ENCODE measurements at places on chromosomes 13 and 19.

DNA sequence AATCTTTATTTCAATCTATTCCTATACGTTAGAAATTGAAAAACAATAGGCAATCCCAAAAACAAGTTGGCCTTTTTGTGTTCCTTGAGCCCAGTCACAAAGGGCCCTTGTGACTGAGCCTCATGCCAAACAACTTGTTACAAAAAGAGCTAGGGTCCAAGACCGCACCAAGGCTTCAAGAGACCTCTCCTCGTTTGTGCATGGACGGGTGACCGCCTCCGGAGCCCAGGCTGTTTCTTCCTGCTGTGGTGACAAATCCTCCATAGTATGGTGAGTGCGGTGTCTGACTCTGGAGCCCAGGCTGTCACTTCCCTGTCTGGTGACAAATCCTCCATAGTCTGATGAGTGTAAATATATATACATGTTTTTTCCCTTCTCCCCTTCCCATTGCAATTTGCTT is 63.7 kb downstream of the ZNF93 start:
- DNase-seq = no peak

GRCh38 chr19:17330262-17331044 is 4.2 kb downstream of the ANO8 start:
- DNase-seq = no peak

- DNase-seq = no peak
These were observed 6.8 kb downstream of the FAM98C start for GRCh38 chr19:38409631-38410133.

DNA sequence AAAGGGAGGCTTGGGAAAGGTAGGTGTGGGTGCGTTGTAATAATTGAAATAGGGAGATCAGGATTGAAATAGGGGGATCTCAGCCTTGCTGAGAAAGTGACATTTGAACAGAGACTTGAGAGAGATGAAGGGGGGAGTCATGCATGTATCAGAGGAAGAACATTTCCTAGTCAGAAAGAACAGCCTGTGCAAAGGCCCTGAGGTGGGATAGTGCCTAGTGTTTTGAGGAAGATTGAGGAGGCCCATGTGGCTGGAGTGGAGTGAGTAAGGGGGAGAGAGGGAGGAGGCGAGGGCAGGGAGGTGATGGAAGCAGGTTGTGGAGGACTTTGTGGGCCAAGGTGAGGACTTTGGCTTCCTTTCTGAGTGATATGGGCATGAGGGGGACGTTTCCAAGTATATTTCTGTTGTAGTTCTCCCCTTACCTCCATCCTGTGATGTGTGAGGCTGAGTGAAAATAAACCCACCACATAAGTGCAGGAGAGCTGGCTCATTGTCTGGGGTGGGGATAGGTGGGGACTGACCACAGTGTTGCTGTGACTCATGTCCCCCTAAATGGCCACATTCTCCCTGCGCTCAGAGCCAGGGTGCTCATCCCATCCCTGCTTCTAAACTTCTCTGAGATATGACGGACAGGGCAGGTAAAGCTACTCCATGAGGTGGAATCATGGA is 17.8 kb downstream of the ACTL9 start:
- no peak for DNase-seq

GRCh38 chr13:79628463-79628862 is 147.5 kb downstream of the NDFIP2 start:
- DNase-seq = no peak

DNA sequence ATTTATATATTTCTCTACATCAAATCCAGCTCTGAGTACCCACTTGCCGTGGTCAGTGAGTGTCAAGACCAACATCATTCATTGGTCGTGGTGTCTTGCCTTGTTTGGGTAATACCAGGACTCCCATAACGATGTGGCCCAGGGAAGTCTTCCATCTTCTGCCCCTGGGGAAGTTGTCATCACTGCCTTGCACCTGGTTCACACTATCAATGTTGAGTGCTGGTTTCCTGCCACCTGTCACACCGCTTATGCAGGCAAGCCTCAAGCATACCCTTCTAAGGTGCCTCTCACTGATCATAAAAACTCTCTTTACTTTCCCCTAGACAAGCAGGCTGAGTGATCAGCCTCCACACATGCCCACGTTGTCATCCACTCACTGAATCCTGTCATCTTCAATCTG is 382.4 kb downstream of the KCTD12 start:
- DNase-seq = no peak

DNA sequence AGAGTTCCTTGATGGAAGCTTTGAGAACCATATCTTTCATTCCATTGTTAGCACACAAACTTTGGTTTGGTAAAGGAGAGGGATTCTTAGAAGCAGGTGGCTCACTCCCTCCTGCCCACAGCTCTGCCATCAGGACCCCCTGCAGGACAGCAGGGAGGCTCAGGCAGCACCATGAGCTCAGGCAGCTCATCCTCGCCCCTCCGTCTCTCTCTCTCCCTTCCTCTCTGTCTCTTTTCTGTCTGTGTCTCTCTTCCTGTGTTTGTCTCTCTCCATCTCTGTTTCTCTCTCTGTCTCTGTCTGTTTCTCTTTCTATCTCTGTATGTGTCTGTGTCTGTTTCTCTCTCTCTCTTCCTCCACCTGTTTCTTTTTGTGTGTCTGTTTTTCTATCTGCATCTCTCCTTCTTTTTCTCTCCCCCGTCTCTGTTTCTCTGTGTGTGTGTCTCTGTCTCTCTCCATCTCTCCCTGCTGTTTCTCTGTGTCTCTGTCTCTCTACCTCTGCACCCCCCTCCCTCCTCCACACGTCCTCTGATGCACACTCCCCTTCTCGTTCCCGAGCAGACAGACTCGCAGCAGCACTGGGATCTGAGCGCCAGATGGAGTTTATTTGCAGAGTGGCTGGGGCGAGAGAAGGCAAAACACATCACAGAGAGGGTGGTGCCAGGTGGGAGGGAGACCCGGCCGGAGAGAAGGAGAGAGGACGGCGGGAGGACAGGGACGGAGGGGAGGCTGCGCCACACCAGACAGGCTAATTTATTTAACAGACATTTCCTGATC is 8.7 kb downstream of the SBK2 start:
- no peak for DNase-seq

DNA sequence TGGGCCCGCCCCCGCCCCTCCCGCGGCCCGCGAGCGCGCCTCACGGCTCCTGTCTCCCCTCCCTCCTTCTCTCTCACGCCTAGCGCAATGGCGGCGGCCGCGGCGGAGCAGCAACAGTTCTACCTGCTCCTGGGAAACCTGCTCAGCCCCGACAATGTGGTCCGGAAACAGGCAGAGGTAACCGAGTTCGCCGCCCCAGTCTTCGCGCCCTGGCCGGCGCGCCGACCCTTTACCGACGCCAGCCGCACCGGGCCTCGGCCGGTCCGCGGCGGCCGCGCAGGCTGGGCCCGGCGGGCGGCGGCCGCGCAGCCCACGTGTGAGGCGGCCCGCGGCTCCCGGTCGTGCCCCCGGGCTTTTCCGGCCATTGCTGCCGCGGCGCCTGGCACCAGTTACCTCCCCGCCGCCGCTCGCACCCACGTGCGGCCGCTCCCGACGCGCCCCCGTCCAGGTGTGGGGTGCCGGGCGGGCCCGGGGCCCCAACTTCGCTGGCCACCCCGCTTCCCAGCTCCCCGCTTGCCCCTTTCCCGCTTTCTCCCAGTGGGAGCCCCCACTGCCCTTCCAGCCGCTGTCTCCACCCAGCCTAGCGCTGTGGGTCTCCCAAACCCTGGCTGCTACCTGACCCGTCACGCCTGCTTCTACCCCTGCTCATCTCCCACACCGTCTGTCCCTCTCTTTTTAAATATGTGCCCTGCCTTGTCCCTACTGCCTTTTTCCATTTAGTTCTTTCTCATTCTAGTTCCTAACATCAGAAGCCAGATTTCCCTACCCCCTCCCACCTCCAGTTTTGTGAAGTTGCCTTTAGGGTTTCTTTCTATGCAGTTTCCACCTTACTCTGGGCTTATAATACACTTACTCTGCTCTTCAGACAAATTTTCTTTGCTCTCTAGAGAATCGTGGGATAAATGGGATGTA is 23.4 kb downstream of the IPO5 start:
- no peak for DNase-seq

DNA sequence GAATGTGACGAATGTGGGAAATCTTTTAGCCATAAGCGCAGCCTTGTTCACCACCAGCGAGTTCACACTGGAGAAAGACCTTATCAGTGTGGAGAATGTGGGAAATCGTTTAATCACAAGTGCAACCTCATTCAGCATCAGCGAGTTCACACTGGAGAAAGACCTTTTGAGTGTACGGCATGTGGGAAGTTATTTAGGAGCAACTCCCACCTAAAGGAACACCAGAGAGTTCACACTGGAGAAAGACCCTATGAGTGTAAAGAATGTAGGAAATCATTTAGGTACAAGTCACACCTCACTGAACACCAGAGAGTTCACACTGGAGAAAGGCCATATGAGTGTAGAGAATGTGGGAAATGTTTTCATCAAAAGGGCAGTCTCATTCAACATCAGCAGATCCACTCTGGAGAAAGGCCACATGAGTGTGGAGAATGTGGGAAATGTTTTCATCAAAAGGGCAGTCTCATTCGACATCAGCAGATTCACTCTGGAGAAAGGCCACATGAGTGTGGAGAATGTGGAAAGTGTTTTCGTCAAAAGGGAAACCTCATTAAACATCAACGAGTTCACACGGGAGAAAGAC is 7.6 kb downstream of the ZNF776 start:
- no peak for DNase-seq

DNA sequence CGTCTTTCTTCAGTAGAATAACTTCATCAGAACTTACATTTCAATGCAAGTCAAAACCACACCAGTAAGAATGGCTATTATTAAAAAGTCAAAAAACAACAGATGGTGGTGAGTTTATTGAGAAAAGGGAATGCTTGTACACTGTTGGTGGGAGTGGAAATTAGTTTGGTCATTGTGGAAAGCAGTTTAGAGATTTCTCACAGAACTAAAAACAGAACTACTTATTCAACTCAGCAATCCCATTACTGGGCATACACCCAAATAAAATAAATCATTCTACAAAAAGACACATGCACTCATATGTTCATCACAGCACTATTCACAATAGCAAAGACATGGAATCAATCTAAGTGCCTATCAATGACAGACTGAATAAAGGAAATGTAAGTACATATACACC is 231.2 kb downstream of the NHLRC3 start:
- DNase-seq = no peak

- no peak for DNase-seq
These were observed 21.1 kb downstream of the PPP1R37 start for GRCh38 chr19:45114116-45114515.

DNA sequence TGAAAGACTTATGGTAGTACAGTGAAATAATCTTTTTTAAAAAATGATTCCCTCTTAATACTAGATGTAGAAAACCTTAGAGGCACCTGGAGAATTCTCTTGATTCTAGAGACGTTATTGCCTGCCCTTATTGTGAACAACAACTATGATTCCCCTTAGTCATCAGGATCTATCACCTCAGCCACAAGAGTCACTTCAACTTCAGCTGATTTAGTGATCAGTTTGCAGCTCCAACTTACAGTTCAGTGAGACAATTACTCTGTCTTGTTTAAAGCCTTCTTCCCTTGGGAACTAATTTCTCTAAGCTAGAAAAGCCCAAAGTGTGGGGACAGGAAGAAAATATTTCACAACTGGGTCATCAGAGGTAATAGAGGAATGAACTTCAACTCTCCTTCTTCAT is 254.3 kb upstream of the SLITRK1 start:
- no peak for DNase-seq

DNA sequence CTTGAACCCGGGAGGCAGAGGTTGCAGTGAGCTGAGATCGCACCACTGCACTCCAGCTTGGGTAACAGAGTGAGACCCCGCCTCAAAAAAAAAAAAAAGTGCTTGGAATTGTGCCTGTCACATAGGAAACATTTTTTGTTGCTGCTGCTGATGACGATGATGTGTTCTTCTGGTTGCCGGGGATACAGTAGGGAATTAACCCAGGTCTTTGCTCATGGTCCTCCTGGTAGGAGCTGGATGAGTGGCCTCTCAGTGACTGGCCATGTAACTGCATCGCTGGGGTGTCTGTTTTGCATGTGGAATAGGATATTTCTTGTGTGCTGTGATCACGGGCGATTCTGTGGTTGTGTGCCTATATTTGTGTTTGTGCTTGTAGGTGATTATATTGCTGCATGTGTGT is 4.7 kb upstream of the CNFN start:
- DNase-seq = no peak

GRCh38 chr19:6551607-6552450 is 21.0 kb downstream of the TNFSF9 start:
- DNase-seq = peak; percentile 35

GRCh38 chr19:1748115-1748872 is 5.0 kb upstream of the ONECUT3 start:
- no peak for DNase-seq

DNA sequence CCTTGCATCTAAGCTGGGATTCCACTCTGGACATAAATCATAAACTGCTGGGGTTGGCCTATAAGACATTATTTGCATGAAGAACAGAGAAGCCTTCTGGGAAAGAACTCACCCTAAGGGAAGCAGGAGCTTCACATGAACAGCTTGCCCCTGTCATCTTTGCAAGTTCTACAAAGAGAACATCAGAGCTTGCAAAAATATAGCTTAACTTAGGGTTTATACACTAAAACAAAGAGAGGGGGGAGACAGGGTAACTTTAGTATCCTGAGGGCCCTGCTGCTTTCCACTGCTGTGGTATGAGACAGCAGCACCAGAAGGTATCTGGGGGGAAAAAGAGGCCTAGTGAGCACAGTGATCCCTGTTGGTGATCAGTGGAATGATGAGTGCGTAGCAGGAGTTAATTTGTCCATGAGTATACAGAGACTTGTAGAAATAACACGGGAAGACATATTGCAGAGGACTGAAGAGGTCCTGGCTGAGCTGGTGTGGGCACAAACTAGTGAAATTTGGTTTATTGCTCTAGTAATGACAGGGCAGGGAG is 116.1 kb upstream of the TSC22D1 start:
- DNase-seq = no peak

- DNase-seq = no peak
These were observed 4.9 kb downstream of the CCDC122 start for GRCh38 chr13:43874504-43875092.

DNA sequence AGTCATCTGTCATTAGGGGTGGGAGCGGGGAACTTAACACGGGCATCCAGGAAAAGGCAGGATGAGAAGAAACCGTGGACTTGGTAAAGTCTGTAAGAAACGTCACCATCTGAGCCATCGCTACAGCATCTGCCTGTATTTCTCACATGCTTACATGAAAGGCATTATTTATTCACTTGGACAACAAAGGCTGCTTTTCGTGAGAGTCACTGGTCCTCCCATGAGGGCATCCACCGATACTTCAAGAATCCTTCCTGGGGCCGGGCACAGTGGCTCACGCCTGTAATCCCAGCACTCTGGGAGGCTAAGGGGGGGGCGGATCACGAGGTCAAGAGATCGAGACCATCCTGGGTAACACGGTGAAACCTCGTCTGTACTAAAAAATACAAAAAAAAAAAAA is 16.1 kb downstream of the ZNF446 start:
- DNase-seq = no peak

DNA sequence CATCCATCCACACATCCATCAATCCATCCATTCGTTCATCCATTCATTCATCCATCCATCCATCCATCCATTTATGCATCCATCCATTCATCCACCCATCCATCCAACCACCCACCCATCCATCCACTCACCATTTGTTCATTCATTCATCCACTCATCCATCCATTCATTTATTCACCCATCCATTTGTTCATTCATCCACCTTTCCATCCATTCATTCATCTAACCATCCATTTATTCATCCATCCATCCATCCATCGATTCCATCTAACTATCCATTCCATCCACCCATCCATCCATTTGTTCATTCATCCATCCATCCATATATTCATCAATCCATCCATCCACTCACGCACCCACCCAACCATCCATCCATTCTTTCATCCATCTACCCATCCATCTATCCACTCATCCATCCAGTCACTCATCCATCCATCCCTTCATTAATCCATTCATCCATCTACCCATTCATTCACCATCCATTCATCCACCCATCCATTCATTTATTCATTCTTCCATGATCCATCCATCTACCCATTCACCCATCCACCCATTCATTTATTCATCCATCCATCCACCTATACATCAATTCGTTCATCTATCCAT is 225.0 kb downstream of the TUBA3C start:
- DNase-seq = no peak

Data from memory B cell (primary cell).